ENCODE measurements at places on chromosomes 13 and 19. TPM values are rescaled to one million over a fixed set of nuclear protein-coding genes. Genes with fewer than 3 reads are reported as not detected.

The ZNF837 gene
- polyA plus RNA-seq, result 1.1 TPM

The TTC9B gene
- polyA plus RNA-seq, result 0.13 TPM

The ZNF439 gene
- polyA plus RNA-seq, result 4.6 TPM

The PSG1 gene
- 0.24 TPM for polyA plus RNA-seq

The SPACA6 gene
- 10.2 TPM for polyA plus RNA-seq

The S1PR4 gene
- polyA plus RNA-seq, result 0.12 TPM

The TUBA3C gene
- polyA plus RNA-seq, result not detected

The SPACA4 gene
- polyA plus RNA-seq, result not detected

The LILRB1 gene
- not detected for polyA plus RNA-seq

The KCTD12 gene
- 226 TPM for polyA plus RNA-seq

DNA sequence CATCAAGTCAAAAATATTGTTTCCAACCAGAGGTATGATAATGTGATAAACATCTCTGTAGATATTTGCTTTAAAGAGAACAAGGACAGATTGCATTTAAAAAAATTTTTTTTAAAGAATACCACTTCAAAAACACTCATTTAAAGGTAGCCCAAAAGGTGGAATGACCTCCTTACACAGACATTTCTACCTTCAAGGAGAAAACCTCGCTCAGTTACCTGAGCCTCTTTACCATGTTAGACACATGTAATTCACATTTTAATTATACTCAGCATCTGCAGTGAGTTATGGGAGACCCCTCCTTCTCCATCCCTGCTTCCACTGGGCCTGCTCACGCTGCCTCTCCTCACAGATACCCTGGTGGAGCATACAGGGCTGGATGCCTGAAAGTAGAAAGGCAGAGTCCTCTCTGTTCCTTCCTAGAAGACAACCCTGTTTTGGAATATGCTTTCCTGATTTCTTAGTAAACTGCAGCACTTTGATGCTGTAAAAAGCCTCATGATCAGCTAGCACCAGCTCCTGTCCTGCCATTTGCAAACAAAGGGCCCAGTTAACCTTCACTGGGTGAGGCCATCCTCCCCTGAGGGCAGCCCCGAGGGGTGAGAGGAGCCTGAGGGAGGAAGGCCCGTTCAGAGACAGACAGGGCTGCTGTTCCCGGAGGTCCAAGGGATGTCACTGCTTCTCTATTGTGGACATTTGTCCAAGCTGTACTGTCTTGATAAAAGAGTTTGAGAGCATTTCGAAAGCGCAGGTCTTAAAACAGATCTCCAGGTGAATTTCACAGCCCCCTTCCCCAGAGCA lies 117.8 kb downstream of the IRS2 start:
- no peak for DNase-seq

GRCh38 chr19:38055010-38055409 lies 148.0 kb downstream of the SIPA1L3 start:
- DNase-seq, result no peak

DNA sequence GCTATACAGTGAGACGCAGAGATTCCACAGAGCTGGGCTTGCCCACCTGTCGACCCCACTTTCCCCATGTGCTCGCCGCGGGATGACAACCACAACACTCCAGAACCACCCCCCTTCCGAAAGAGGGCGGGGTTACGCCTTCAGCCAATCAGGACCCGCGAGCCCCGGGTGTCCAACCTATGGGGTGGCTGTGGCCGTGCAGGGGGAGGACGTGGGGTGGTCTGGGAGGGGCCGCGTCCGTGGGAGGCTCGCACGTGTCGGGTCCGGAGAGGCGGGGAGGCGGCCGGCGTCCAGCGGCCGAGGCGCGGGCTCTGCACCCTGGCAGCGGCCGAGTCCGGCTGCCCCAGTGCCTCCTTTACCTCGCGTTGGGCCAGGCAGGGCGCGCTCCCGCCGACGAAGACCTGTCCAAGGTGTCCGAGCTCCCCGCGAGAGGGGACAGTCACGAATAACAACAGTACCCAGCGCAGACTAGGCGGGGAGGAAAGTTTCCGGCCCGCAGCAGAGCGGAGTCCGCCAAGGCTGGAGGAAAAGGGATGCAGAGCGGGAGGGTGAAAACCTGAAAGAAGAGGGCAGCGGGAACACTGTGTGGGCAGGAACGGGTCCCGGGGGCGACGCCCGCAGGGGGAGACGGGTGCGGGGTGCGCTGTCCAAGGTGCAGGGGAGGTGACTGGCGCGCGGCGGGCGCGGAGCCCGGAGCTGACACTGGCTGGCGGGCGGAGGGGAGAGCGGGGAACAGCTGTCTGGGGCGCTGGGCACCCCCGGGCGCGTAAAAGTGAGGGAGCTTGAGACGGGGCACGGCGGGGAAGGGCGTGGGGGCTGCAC lies 911 bp downstream of the ENOX1 start:
- peak; percentile 87 for DNase-seq

DNA sequence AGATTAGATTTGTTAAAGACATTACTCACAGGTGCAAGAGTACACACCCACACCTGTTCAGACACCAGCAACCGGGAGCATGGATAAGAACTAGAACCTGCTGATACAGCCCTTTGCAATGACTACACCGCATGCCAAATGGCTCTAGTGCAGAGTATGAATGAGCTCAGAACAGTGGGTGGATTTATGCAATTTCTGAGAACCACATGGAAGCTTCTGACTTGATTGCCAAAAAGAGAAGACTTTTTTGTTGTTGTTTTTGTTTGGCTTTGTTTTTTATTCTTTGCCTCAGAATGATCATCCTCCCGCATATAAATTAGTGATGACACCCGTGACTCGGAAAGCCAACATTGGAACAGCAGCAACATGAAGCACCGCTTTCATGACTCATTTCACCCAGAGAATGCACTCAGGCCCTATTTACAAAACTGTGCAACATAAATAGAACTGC lies 77.4 kb upstream of the LRCH1 start:
- no peak for DNase-seq

DNA sequence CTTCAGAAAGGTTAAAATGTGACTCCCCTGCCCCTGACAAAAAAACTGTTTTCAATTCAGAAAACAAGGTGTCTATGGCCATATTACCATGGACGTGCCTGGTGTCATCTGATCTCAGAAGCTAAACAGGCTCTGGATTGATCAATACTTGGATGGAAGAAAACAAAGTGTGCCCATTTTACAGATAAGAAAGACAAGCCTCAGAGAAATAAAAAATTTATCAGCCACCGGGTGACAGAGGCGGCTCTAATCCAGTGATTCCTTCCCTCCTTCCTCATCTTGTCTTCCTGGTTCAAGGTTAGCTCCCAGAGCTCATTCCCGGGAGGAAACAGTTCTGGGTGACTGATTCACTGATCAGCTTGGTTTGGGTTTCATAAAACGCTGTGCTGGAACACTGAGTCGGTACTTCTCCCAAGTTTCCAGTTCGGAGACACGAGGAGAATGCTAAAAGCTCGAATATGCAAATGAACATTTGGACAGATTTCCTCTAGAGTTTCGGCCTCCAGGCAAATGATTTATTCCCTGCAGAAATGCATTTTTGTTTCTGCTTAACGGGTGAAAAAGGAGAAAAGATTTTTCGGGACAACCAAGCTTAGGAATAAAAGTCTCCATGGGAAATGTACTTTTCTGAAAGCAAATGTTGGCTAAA lies 211.2 kb downstream of the UQCRFS1 start:
- no peak for DNase-seq

- no peak for DNase-seq
Observed at GRCh38 chr13:27296496-27296895, 25.9 kb downstream of the RASL11A start.

DNA sequence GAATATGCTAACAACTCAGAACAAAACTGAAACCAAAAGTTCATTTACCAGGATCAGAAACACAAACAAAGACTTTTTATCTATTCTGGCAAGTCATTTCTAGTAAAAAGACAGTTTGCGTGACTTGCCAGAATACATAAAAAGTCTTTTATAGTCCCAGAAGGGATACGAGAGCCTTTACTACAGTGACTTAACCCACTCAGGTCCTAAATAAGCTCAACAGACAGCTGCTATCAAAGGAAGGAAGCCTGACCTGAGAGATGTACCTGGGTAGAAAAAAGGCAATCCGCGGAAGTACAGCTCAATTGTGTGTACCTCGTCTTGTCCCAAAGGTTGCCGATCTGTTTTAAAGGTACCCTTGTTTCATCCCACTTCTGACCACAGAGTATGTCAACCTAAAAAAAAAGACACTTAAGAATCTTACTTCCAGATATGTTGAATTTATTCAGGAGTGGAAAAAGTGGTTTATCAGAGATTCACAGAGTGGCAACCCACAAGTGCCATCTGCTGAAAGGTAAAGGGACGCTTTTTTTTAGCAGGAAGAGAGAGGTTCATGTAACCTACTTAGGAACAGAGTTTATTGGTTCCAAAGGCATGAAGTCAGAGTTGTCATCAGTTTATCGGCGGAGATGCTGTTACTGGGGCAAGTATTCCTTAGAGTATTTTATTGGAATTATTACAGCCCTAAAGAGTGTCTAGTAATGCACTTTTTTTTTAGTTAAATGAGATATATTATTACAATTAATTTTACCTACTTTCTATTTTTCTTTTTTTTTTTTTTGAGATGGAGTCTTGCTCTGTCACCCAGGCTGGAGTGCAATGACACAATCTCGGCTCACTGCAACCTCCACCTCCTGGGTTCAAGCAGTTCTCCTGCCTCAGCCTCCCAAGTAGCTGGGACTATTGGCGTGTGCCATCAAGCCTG lies 69.7 kb upstream of the C1QTNF9B start:
- DNase-seq, result no peak

GRCh38 chr13:77579959-77580358 lies 44.5 kb downstream of the SCEL start:
- no peak for DNase-seq

GRCh38 chr19:14479309-14479974 lies 4.3 kb upstream of the PTGER1 start:
- DNase-seq, result no peak

- DNase-seq, result no peak
Observed at GRCh38 chr13:40428354-40428753, 238.1 kb downstream of the FOXO1 start.

GRCh38 chr19:1445185-1445931 lies 4.6 kb upstream of the APC2 start:
- peak; percentile 57 for DNase-seq

GRCh38 chr13:48840366-48840765 lies 135.3 kb upstream of the FNDC3A start:
- DNase-seq, result no peak

DNA sequence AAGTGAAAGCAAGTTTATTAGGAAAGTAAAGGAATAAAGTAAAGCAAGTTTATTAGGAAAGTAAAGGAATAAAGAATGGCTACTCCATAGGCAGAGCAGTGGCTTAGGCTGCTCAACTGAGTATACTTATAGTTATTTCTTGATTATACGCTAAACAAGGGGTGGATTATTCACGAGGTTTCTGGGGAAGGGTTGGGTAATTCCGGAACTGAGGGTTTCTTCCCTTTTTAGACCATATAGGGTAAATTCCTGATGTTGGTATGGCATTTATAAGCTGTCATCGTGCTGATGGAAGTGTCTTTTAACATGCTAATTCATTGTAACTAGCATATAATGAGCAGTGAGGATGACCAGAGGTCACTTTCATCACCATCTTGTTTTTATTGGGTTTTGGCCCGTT lies 194.3 kb downstream of the DLEU7 start:
- no peak for DNase-seq

GRCh38 chr19:50497022-50497405 lies 14.0 kb downstream of the JOSD2 start:
- no peak for DNase-seq

GRCh38 chr19:34365463-34366401 lies 736 bp downstream of the GPI start:
- peak; percentile 39 for DNase-seq

DNA sequence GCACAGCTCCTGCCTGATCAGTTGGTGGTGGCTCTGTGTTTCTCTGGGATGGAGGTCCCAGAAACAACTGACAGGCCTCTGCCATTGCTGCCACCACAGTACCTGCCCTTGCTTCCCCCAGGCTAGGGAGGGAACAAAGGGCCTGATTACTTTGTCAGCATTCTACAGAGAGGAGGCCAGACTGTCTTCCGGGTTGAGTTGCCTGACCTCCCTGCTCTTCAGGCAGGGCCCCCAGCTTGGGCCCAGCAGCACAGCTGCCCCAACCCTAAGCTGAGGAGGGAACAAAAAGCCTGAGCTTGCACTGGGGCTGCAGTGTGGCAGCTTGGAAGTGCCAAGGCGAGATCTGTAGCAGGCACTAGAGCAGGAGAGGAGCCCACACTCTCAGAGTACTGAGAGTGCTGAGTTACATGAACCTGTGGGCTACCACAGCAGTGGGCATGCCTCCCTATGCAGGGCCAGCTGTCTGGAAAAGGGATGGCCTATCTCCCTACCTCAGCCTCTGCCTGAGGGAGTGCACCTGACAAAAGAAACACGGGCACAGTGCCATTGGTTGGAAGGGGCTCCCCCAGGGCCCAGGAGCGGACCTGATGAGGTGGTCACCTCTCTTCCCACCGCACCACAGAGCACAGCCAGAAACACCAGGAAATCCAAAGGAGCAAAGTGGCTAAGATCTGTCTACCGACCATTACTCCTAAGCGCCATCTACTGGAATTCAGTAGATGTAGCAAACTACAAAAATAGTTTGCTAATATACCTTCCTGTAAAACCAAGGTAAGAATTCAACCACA lies 24.4 kb downstream of the SLC25A15 start:
- DNase-seq, result no peak

GRCh38 chr19:33273065-33273736 lies 29.1 kb downstream of the CEBPA start:
- no peak for DNase-seq

- no peak for DNase-seq
Observed at GRCh38 chr19:2756921-2757881, 17.4 kb upstream of the SLC39A3 start.

DNA sequence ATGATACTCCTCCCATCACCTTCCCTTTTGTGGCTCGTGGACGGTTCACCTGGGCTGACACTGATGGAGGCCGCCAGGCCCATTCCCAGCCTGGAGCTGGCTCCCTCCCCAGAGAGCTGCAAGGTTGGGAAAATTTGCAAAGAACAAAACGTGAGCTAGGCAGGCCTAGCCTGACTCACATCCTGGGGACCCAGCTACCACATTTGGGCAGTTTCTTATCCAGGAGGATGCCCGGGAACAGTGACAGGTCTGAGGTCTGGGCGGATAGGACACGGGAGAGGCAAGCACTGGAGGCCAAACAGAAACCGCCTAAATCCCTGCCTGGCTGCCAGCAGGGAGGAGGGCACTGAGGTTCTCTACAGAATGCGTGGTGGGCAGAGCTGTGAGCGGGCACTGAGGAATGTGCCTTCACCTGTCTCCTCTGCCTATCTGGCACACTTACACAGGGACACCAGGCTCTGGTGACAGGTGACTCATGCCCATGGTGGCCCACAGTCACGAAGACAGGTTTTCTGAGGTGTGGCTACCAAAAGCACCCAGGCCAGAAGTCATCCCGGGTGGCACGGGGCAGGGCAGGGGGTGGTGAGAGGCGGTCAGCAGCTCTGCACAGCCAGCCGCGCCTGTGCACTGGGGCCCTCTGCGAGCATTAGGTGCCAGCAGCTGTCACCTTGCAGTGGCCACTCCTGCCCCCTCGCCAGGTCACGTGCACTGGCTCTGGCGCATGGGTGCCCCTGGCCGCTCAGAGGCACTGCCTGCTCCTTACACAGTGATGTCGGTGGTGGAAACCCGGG lies 23.2 kb downstream of the SH3GL1 start:
- no peak for DNase-seq

- DNase-seq, result no peak
Observed at GRCh38 chr13:27967736-27968315, 1.3 kb downstream of the CDX2 start.

GRCh38 chr13:114112826-114113322 lies 19.5 kb downstream of the RASA3 start:
- DNase-seq, result no peak

- no peak for DNase-seq
Observed at GRCh38 chr13:77554069-77554468, 18.6 kb downstream of the SCEL start.

GRCh38 chr19:37077501-37077933 lies 716 bp upstream of the ZNF420 start:
- DNase-seq, result no peak

GRCh38 chr13:90238413-90238812 lies 1109.1 kb upstream of the MIR17HG start:
- DNase-seq, result no peak

Data from muscle of arm (tissue), 14 donors.